ENCODE measurements at places on chromosomes 6 and 20. TPM values are rescaled to one million over a fixed set of nuclear protein-coding genes. Genes with fewer than 3 reads are reported as not detected.

Gene ADGRG6
- 20.6 TPM for total RNA-seq

Gene CLIC5
- 114 TPM for total RNA-seq

Gene TTLL9
- not detected for total RNA-seq

Gene LCA5
- total RNA-seq = 2.7 TPM

DNA sequence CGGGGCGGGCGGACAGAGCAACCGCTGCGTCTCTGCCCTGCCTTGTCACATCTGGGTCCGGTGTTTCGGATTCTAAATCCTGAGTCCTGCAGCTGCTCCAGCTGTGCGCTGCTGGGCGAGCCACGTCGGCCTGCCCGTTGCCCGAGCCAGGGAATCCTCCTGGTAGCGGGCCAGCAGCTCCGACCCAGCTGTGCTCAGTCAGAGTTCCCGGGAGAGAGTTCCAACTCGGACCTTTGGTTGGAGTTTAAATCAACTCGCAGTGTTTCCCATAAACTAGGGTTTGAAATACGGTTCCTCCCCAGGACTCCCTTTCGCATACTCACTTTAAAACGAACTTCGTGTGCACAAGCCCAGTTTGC, 315 bp upstream of the PDE10A start:
- DNase-seq = no peak

DNA sequence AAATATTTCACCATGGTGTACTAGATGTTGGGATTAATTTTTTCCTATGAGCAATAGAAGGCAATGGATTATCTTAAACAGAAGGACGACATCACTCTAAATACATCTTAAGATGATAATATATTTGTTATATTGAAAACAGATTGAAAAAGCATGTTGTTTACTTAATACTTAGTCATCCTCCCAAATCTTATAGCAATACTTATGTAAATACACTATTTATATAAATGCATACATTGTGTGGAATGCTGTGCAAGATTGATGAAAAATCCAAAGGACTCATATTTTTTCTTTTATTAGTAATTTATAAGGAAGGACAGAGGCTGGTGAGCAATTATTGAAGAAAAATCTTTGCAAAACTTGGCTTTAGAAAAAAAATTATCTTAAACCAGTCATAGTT, 593.5 kb downstream of the MMUT start:
- DNase-seq = no peak

- DNase-seq = no peak
Observed at GRCh38 chr20:14829906-14830305, 492.5 kb upstream of the FLRT3 start.

DNA sequence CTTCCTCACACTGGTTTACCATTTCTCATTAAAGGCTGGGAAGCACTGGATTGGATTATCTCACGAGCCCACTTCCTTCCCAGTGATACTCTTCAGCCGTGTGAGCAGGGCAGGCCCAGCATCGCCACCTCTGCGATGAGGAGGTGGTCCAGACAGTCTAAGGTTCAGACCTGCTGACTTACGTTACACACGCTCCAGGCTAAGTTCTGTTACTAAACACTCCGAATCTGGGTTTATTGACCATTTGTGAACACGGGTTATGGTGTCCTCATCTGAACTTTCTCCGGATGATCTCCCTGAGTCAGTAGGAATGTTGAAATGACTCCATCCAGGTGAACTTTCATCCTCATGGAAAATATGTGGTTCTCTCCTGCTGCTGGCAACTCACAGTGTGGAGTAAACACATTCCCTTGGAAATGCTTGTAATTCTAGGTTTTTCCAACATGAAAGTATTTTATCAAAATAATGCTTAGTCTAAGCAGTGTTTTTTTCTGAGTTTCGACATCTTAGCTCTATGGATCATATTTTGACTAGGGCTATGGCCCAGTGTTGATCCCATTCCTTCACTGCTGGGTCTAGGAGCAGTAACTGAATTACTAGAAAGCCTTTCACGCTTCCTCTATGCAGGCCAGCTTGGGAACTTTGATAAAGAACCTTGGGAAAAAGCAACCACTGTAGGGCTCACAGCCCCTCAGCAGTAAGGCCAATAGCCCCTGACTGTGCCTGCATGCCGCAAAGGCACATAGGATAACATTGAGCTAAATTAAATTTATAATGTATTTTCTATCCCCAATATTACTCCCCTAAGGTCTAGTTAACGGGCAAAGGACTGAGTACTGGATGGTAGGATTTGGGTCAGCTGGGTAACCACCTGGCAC, 37.7 kb upstream of the PXDC1 start:
- no peak for DNase-seq

- DNase-seq = no peak
Observed at GRCh38 chr6:33851959-33852358, 48.2 kb upstream of the MLN start.

DNA sequence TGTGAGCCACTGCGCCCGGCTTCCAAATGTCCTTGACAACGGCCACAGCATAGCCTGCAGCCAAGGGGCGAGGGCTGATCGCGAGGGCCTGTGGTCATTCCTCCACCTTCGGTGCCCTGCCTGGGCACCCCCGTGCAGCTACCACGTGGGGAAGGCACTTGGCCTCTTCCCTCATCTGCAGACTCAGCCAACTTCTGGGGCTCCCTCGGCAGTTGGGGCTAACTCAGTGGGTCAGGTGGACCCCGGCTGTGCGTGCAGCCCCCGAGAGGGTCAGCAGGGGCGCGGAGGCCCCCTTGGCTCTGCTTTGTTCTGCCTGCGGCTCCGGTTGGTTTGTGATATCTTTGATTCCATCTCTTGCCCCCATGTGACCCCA, 52.9 kb upstream of the BHLHE23 start:
- DNase-seq = no peak

DNA sequence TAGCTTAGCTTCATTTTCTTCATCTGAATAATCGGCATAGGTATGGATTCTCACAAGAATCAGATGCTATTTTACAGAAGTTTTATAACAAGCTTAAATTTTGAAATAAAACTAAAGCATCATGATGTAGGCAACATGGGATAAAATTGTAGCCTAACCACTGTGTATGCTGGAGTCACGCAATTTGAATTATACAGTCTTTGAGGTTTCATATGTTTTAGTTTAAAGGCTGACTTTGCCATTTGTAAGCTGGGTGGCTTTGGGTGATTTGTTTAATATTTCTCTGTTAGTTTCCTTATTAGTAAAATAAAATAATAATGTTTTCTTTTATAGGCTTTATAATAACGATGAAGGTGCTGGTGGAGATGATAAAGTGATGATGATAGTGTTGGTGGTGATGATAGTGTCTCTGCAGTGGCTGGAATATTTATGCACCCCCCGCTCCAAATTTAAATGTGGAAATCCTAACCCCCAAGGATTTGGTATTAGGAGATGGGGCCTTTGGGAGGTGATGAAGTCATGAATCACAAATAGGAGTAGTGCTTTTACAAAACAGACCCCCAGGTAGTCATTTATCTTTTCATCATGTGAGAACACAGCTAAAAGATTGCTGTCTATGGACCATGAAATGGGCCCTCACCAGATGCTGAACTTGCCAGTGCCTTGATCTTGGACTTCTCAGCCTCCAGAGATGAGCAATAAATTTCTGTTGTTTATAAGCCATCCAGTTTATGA, 42.0 kb downstream of the DOK5 start:
- DNase-seq = no peak

DNA sequence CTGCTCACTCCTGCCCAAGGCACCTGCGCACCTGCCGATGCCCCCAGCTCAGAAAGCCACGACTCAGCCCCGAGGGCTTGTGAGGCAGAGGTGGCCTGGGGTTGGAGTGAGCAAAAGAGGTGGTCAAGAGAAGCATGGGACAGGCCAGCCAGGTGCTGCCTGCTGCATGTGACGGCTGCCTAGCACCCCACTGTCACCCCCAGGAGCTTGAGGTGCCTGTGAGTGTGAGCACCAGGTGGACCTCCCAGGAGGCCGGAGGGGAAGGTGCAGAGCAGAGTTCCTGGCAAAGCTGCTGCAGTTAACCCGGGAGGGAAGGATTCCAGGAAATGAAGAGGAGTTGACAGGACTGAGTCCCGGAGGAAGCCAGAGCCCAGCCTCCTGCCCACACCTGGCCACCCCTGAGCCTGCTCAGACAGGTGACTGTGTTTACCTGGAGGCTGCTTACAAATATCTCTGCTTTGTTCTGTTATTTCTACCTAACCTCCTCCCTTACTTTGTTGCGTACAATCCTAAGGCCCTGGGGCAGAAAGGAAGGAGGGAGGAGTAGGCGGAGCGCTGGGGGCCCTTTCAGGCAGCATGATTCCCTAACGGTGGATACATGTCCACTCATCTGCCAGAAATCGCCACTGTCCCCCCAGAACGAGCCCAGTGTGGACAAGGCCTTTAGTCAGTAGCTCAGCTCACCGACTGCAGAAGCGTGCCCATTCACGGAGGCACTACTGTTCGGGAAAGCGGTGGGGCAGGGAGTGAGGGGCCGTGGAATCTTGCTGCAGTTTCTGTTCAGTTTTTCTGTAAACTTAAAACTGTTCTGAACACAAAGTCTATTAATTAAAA, 87.5 kb upstream of the MPC1 start:
- no peak for DNase-seq

DNA sequence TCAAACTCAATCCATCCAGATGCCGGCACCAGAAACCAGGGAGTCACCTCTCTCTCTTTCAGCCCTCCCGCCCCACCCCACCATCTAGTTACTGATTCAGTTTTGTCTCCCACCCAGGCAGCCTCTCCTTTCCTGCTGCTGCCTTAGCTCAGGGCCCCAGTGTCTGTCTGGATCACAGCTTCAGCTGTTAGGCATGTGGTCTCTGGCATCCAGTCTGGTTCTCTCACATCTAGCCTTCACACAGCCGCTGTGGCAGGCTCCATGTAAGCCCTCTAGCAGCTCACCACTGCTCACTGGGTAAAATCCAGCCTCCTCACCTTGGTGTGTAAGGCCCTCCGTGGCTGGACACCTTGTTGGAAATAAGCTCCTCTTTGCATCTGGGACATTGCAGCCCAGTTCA, 21.3 kb downstream of the AARS2 start:
- no peak for DNase-seq

GRCh38 chr20:5189917-5190316, 63.1 kb downstream of the CDS2 start:
- DNase-seq = no peak

GRCh38 chr6:134020071-134020470, 32.4 kb downstream of the SLC2A12 start:
- DNase-seq = no peak
